Stimulated activated CD4-positive, alpha-beta T cell treated with anti-CD3 and anti-CD28 coated beads, Interleukin-2, amount 100 ng/mL, for 48 hours (primary cell): ENCODE measurements at places on chromosomes 7 and 10.

GRCh38 chr10:7767209-7767608 is 20.6 kb downstream of the KIN start:
- no peak for DNase-seq

DNA sequence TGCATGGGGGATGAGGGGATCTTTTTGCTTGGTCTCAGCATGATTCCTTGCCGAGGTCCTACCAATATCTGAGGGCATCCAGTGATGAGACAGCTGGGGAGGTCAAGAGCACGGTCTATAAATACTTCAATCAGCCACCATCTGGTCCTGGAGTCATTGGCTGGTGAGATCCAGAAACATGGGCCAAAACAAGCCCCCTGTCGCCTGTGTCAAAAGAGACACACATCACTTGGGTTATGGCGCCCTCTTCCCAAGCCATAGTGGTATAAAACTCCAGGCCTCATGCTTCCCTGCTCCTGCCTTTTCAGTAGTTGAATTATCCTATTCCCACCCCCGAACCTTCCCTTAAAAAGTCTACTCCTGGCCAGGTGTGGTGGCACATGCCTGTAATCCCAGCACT is 60.9 kb downstream of the SLC35B4 start:
- DNase-seq: no peak

DNA sequence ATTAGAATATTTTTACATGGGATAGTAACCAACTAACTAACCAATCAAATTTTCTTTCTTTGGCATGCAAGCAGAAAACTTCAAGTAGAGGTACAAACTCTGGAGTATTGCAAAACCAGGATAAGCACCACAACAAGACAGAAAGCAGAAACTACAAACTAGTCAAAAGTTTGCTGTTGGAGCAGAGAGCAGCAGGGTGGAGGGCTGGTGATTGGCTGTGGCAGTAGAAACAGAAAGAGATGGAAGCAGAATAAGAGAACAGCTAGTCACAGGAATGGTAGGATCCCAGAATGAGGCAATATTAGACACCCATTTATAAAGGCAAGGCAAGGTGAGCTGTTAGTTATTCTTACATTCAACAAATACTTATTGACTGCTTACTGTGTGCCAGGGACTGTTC is 6.8 kb upstream of the MACC1 start:
- DNase-seq: no peak

DNA sequence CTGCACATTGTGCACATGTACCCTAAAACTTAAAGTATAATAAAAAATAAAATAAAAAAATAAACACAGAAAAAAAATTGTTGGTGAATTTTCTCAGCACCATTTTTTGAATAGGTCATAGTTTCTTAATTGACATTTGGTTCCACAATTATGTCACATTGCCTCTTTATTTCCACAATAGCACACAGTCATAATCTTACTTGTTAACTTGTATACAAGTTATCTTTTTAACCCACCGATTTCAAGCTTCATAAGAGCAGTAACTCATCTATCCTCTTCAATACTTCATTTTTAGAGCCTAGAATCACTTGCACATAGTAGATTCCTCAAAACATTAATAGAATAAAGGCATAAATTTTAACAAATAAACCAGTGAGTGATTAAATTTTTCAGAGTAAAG is 1425.1 kb upstream of the LRRTM3 start:
- no peak for DNase-seq

GRCh38 chr10:62108759-62109586 is 159.7 kb downstream of the RTKN2 start:
- no peak for DNase-seq
